NCI-H1092 (cell line): ENCODE measurements at places on chromosomes 1 and 21.

- DNase-seq: no peak
These were observed 154.3 kb upstream of the USP24 start for GRCh38 chr1:55369474-55369873.

- DNase-seq: no peak
These were observed 598.4 kb downstream of the RWDD3 start for GRCh38 chr1:95832370-95832769.

GRCh38 chr1:234256359-234256758 is 116.9 kb upstream of the COA6 start:
- no peak for DNase-seq

DNA sequence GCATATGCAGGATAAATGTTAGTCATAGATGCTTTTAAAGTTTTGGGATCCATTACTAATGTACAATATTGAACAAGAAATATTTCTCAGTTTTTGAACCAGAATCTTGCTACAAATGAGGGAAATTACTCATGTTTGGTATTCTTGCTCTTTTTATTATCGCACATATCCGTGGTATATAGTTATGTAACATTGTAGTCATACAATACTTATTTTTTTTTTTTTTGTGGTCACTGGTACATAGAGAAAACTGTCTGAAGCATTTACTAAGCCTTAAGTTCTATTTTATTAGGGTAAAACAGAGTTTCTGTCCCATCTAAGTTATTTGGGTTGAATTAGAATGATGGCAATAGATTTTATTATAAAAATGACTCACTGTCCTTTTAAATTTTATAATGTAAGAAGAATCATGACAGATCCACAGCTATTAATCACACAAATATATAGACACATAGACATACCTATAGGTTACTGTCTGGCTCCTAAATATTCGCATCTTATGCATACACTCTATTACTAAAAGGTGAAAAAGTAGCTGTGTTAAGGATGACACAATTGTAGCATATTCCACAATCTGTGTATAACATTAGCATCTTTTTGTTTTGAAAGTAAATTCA is 18.0 kb upstream of the PRKAA2 start:
- no peak for DNase-seq

GRCh38 chr21:46304955-46305354 is 18.7 kb downstream of the C21orf58 start:
- DNase-seq: no peak

DNA sequence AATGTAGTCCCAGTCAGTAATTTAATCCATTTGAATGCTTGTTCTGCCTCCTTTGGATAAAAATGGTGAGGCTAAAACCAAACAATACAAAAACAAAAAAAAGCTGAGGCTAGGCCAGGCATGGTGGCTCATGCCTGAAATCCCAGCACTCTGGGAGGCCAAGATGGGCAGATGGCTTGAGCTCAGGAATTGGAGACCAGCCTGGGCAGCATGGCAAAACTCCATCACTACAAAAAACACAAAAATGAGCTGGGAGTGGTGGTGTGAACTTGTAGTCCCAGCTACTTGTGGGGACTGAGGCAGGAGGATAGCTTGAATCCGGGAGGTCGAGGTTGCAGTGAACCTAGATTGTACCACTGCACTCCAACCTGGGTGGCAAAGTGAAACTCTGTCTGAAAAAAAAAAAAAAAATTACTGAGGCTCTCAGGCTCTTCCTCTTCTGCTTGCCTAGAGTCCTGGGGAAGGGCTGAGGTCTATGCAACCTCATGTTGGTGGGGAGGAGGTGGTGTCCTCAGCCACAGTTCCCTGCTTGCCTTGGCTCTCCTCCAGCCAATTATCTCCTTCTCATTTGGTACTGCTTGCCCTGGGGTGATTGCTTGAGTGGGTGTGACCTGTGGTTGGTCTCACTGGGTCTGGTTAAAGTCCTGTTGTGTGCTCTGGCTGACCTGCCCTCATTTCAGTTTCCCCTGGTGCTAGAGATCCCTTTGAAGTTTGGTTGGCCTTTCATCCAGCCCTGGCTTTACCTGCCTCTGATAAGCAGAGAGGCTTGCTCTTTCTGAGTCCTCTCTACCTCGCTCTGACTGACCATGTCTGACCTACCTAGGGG is 20.9 kb downstream of the S1PR1 start:
- DNase-seq: no peak

DNA sequence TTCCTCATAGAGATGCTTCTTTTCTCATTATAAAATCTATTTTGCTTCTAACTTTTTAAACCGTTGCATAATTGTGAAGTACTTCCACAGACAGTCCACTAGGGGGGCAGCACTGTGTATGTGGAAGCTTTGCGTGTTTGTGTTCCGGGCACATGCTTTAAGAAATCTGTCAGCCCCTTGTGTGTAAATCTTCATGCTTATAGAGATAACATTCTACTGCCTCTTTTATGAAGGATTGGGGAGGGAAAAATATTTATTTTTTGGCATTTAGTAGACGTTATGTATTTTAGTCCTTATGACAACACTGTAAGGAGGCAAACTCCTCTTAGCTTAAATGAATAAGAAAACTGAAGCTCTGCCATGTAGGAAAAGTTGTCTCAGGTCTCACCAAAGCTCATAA is 157.3 kb upstream of the PTGFR start:
- no peak for DNase-seq

DNA sequence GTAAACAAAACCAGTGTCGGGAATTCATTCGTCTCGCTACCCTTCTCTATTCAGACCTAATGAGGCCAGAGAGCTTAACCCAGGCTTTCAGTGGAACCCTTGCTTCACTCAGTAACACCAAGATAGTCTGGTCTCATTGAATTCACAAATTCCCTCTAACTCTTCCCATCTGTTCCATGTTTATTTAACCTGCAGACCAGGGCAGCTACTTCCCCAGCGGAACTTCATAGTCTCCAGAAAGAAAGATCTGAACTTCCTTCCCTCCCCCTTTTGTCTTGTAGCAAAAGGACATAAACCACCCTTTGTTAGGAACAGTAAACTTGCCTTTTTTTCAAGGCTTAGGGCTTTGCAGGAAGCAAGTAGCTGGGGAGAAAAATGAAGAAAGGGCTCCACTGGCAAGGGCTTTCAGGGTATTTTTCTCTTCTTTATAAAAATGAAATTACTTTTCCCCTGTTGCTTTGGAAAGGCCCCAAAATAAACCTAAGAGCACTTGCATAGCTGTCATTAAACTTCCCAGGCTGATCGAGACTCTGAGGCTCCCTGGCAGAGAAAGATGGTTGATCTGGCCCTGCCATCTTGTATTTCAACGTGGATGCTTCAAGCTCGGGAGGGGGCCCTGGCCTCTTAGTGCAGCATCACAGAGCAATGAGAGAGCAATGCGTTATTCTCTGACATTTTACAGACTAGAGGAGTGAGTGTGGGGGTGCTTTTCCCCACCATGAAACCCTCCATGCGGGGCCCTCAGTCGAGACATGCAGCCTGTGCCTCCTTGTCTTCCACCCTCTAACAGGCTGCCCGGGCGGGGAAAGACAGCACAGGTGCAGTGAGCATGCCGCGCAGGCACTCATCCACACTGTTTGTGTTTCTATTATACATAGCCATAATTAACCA is 30.0 kb downstream of the MIS18A start:
- DNase-seq: peak; percentile 32
